Breast epithelium (tissue), 4 donors: ENCODE measurements at places on chromosomes 12 and 14. TPM values are rescaled to one million over a fixed set of nuclear protein-coding genes. Genes with fewer than 3 reads are reported as not detected.

GRCh38 chr12:6219980-6220379 is 19.8 kb downstream of the CD9 start:
- DNase-seq = no peak

- DNase-seq = no peak
Observed at GRCh38 chr12:54608769-54609168, 20.3 kb upstream of the PPP1R1A start.

DNA sequence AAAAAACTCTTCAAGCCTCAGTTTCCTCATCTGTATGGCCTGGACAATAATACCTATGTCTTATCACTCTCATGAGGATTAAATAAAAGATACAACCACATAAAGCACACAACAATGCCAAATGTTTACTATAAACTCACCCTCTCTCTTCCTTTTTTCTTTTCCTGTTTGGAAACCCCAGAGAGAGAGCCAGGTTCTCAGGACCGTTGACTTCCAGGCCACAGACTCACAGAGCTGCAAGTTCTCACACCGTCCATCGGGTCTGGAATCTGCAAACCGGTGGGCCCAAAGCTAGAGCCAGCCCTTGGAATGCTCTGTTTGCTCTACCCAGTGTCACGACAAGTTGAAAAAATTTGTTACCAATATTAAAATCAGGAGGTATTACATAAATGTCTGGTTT is 4.6 kb upstream of the CD4 start:
- DNase-seq = no peak

DNA sequence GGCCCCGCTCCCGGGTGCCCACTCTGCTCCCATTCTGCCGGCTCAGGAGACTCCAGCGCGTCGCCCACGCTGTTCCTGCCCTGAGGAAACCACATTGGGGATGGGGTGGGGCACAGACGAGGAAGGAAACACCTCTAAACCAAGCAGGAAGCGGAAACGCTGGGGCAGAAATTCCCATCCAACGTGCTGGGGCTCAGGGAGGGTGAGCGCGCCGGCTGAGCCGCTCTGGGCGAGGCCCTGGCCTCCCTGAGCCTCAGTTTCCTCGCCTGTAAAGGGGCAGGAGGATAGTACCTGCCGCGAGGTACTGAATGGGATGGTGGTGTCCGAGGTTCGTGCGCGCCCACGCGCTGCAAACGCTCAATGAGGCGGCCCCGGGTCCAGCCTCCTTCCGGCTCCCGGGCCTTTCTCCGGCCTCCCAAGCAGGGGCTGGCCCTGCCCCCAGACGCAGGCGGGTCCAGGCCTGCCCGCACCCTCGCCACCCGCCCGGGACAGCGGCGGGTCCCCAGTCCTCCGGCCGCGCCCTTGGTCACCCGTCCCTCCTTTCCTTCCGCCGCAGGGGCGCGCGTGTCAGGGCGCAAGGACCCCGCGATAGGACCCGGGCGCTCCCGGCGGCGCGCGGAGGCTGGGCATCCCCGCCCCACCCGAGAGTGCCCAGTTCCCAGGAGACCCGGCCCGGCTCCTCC is 673 bp downstream of the BEGAIN start:
- DNase-seq = no peak

DNA sequence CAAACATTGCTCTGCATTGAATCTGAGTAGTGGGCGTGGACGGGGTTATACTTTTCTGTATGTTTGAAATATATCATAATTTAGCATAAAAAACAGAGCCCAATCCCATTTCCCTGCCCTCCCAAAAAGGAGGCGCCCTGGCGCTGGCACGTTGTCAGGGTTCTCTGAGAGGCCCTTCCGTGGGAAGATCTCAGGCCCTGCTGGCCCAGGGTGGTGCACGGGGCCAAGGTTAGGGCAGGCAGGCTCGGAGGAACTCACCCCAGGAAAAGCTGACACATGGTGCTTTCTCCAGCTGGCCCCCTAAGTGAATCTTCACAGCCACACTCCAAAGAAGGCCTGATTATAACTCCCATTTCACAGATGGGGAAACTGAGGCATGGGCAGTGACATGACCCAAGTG is 17.2 kb downstream of the DIO3 start:
- DNase-seq = no peak

DNA sequence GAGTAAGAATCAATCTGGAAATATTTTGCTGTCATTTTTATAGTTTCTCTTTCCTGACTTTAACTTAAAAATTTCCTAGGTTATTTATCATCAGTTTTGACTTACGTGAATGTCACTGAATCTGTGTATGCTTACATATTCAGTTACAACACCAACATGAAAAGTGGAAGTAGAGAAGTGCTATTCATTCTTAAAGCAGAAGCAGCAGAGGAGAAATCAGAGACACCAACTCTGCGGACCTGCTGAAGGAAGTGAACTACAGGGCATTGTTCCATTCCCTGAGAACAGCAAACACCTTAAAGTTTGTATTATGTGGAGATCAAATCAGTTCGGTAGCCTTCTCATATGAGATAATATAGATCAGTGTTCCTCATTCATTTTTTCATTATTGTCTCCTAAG is 34.1 kb downstream of the RAD51B start:
- no peak for DNase-seq

DNA sequence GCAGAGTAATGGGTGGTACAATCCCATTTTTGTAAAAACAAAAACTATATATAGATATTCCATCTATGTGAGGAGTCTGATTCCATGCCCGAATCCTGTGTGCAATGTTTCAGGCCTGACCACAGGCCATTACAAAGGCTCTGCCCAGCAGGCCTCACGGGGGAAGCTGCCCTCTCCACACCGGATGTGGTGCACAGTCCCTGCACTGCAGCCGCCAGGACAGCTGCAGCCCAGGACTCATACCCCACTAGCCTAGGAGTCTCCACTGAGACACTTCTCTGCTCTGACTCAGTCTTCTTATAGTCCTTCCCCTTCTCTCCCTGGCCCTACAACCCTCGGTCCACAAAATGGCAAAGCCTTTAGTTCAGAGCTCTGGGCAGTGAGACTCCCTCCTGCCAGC is 190.4 kb downstream of the PPM1H start:
- DNase-seq = no peak

DNA sequence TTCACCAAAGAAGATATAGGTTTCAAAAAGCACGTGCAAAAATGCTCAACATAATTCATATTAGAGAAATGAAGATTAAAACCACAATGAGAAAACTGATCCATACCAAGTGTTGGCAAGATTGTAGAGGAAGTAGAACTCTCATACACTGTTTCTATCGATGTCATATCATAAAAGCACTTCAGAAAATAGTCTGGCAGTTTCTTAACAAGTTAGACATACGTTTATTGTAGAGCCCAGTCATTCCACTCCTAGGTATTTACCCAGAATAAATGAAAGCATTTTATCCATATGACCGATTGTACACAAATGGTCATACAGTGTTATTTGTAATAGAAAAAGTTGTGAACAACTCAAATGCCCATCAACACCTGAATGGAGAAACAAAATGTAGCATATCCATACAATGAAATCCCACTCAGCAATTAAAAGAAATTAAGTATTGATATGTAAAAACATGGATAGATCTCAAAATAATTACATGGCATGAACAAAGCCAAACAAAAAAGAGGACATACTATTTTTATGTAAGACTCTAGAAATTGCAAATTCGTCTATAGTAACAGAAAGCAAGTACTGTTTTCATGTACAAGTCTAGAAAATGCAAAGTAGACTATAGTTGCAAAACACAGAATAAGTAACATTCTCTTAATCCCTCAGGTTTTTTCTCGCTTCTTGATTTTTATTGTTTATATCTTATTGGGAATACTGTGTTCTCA is 41.0 kb downstream of the USP15 start:
- no peak for DNase-seq

DNA sequence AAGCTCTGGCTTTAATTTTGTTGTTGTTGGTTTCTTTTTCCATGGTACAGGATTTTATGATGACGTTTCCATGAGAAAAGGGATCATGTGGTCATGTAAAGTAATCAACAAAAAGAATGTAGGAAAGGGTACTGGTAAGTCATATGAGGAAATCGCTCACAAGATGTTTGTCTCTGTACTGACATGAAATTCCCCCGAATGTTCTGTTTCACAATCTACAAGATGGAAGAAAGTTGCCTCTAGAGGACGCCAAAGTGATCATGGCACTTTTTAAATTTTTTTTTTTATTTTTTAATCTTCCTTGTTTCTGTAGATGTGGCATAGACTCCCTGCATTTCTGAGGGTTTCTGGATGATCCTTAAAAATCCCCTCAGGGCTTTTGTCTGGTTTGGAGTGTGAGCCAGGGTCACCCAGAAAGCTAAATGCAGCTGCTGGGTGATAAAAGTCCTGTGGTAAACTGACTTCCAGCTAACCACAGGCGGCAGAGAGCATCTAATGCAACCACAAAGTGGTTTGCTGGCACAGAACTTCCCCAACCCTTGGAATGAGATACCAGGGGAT is 393.5 kb downstream of the CCDC91 start:
- no peak for DNase-seq

The NOXRED1 gene
- total RNA-seq = not detected

The IQSEC3 gene
- total RNA-seq = 0.64 TPM

The HOTAIR gene
- total RNA-seq = 0.73 TPM
